ENCODE measurements at places on chromosomes 11 and 22. TPM values are rescaled to one million over a fixed set of nuclear protein-coding genes. Genes with fewer than 3 reads are reported as not detected.

VSIG2 gene
- total RNA-seq = 5.8 TPM

SMTNL1 gene
- total RNA-seq = not detected

CHCHD10 gene
- total RNA-seq = 19.9 TPM

LIF gene
- total RNA-seq = 1.3 TPM

SLC17A6 gene
- total RNA-seq = not detected

RBX1 gene
- total RNA-seq = 40.4 TPM

DAGLA gene
- total RNA-seq = 2.6 TPM

CELSR1 gene
- total RNA-seq = 1.3 TPM

RASL10A gene
- 0.56 TPM for total RNA-seq

P2RY2 gene
- total RNA-seq = 0.56 TPM

ELF5 gene
- not detected for total RNA-seq

SYNGR1 gene
- 10.4 TPM for total RNA-seq

ILK gene
- total RNA-seq = 104 TPM

ARHGEF17 gene
- 33.0 TPM for total RNA-seq
